Lung (tissue), 17 donors: ENCODE measurements at places on chromosomes 7 and 10. TPM values are rescaled to one million over a fixed set of nuclear protein-coding genes. Genes with fewer than 3 reads are reported as not detected.

The SLC39A12 gene
- 0.03 TPM for polyA plus RNA-seq

DNA sequence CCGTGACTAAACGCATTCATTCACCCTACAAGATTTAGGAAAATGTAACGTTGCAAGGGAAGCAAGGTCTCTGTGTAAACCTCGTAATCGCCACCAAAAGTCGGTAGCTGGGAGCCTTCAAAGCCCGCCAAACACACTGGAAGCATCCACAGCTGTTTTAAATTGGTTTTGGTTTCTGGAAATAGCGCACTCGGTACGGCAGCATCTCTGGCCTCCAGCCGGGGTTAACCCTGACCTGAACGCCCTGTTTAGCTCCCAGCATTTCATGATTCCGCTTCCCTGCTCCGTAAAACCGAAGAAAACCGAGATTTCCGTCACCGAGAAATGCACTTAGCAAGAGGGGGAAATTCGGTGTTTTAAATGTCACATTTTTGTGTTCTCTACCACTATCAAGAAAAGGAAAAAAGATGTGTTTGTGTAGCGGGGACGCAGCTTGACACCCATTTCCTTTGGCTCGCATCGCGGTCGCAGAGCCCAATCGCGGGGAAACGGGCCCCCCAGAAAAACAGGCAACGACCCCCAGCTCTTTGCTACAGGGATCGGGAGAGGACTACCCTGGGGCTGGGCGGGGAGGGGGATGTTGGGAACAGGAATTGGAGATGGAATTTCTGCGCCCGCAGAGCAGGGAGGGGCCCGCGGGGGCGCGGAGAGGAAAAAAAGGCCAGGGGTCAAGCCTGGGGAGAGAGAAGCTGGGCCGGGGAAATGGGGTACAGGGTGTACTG, 646 bp downstream of the SGCE start:
- peak; percentile 51 for DNase-seq

DNA sequence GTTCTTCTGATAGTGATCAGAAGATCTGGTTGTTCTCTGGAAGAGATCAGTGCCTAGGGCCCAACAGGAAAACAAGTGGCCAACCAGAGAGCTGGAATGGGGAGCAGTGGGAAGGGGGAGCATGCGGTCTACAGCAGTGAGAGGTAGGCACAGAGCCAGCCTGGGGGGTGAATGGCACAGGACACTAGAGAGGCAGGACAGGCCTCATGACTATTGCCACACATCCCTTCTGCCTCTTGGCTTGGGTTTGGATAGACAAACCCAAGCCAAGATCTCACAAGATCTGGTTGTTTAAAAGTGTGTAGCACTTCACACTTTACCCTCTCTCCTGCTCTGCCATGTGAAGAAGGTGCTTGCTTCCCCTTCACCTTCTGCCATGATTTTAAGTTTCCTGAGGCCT, 224.4 kb downstream of the ARHGAP12 start:
- no peak for DNase-seq

- DNase-seq = no peak
These were observed 21.0 kb downstream of the DOCK4 start for GRCh38 chr7:112185005-112185834.

DNA sequence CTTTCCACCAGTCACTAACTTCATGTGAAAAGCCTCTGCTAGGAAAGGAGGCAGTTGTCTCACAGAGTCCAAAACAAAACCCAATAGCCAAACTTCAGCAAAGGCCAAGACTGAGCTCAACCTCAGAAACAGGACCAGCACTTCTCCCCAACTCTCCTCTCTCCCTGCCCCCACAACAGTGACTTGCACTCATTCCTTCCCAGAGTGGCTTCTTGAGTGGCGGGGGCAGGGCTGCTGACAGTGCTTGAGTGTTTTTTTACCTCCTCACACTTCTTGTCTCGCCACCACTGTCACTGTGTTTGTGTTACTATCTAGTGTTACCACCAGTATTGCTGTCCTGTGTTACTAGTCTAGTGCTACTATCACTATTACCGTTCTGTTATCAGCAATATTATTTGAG, 206.8 kb downstream of the KLF6 start:
- DNase-seq = no peak

The NAT16 gene
- polyA plus RNA-seq = 0.01 TPM

DNA sequence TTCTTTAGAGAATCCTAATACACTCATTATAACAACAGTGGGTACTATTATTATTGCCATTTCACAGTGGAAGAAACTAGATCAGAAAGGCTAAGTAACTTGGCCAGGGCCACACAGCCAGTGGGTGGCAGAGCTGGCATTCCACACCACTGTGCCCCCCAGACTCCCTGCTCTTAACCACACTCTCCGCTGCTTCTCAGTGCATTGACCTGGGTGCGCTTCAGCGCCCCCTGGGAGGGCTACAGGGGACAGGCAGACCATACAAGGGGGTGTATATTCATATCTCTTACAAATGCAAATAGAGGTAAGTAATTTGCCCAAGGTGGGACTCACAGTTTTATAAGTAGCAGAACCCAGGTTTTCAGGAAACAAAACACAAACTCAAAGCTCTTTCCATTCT, 77.0 kb upstream of the NMT2 start:
- no peak for DNase-seq

The IFIT1 gene
- polyA plus RNA-seq = 13.1 TPM

DNA sequence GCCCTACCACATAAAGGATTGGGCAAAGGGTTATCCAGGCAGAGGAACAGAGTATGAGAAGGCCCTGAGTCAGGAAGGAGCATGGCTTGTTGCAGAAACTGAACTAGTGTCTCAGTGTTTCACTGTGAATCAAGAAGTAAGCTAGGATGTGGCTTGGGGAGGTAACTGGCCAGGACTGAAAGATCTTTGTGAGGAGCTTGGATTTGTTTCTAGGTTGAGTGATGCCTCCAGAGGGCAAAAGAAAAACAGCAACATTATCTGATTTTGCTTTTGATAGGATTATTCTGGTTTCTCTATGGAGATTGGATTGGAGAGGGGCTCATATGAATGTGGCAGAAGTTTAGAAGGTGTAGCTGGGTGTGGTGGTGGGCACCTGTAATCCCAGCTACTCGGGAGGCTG, 137.9 kb upstream of the HDAC9 start:
- no peak for DNase-seq

GRCh38 chr10:102394801-102395399, 605 bp upstream of the NFKB2 start:
- peak; percentile 63 for DNase-seq

The ASB10 gene
- not detected for polyA plus RNA-seq

- no peak for DNase-seq
These were observed 279.5 kb upstream of the AKR1E2 start for GRCh38 chr10:4546500-4546899.

GRCh38 chr7:80478683-80479082, 33.2 kb downstream of the GNAT3 start:
- no peak for DNase-seq

GRCh38 chr7:36708767-36709166, 15.5 kb downstream of the AOAH start:
- no peak for DNase-seq

The KCNH2 gene
- polyA plus RNA-seq = 0.43 TPM

The IFIT5 gene
- 13.5 TPM for polyA plus RNA-seq

DNA sequence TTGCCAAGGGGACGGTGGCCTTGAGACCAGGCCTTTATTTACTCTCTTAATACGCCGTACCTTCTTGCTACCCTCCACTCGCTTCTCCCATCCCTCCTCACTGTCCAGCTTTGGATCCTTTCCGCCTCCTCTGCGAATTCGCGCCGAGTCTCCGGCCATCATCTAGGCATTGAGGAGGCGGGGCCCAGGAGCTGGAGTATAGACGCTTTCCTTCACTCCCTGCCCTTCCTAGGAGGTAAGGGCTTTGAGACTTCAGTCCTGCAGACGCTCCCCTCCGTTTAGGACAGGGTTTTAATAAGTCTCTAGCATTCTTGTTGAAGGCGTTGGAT, 538 bp downstream of the TFAM start:
- peak; percentile 21 for DNase-seq

DNA sequence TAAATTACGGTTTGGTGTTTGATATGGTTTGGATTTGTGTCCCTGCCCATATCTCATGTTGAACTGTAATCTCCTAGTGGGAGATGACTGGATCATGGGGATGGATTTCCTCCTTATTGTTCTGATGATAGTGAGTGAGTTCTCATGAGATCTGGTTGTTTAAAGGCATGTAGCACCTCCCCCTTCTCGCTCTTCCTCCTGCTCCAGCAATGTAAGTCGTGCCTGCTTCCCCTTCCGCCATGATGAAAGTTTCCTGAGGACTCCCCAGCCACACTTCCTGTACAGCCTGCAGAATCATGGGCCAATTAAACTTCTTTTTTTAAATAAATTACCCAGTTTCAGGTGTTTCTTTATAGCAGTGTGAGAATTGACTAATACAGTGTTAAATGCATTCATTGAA, 116.6 kb downstream of the DOCK4 start:
- DNase-seq = no peak

DNA sequence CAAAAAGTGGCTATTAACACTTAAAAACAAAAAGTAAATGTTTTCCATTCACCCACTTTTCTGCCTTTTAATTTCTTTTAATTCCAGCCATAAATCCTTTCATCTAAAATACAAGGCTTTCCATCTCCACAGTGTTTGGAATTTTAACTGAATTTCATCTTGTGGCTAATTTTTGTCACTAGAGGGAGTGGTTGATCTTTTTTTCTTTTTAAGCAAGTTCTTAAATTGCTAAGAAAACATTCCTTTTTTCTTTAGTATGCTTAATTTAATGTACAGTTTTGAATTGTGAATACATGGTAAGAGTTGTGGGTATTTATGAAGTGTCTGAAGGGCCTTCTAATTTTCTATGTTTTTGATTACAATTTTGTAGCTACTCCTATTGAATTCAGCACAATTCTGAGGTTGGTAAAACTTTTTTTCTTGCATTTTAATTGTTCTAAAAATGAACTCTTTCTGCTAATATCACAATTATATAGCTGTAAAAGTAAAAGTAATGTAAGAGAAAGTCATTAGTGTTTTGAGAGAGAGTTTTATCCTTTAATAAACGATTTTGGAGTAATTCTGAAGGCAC, 54.9 kb upstream of the ANK3 start:
- DNase-seq = peak; percentile 64

The HHEX gene
- 15.3 TPM for polyA plus RNA-seq

The SLC13A4 gene
- polyA plus RNA-seq = 0.18 TPM

- DNase-seq = no peak
These were observed 35.8 kb downstream of the PRF1 start for GRCh38 chr10:70566515-70567290.

The GPR26 gene
- not detected for polyA plus RNA-seq

The NYAP1 gene
- 0.32 TPM for polyA plus RNA-seq

DNA sequence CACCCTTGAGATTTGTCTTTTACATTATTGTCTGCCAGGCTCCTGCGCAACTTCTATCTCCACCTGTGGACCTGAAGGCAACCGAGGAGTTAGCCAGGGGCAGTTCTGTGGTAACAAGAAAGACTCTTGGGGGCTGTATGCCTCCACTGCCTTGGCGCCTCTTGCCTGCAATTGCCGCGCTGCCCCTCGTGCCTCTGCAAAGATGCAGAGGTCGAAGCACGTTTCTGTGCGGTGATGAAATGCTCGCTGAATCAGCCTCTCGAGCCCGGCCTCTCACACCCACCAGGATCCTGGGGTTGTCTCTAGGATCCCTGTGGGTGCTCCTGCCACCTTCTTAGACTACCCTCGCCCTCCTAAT, 486 bp upstream of the LHFPL3 start:
- no peak for DNase-seq

DNA sequence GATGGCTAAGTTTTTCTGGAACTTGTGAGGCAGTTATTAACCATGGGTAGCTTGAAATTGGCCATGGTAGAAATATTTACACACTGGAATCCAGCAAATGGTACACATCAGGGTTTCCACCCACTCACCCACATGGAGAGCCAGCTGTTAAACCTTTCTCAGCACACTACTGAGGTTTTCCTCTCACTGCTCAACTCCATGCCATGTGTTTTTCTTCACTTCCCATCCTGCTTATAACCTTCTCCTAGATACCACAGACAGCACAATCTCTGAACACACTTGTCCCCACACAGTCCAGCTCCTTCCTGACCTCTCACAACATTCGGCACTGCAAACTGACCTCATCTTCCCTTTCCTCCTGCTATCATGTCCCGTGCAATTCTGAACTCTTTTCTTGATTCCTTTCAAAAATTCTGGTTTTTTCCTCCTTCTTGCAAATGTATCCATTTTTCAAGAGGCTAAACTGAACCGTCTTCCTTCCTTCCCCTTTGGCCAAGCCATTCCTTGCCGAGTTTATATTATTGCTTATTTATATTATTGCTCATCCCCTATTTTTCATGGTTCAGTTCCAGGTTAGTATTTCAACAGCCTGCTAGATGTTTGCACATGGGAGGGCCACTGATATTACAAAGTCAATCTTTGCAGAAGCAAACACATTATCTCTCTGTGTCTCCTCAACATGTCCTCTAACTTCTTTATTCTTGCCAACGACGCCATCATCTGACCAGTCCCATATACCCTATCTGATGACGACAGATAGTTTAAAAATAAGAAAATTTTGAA, 606.4 kb downstream of the SORCS1 start:
- peak; percentile 42 for DNase-seq

- DNase-seq = no peak
These were observed 40.4 kb downstream of the CAMK2B start for GRCh38 chr7:44284881-44285541.

The EPO gene
- polyA plus RNA-seq = not detected

The SAMD9L gene
- polyA plus RNA-seq = 15.7 TPM

The SPDYE16 gene
- 0.14 TPM for polyA plus RNA-seq

DNA sequence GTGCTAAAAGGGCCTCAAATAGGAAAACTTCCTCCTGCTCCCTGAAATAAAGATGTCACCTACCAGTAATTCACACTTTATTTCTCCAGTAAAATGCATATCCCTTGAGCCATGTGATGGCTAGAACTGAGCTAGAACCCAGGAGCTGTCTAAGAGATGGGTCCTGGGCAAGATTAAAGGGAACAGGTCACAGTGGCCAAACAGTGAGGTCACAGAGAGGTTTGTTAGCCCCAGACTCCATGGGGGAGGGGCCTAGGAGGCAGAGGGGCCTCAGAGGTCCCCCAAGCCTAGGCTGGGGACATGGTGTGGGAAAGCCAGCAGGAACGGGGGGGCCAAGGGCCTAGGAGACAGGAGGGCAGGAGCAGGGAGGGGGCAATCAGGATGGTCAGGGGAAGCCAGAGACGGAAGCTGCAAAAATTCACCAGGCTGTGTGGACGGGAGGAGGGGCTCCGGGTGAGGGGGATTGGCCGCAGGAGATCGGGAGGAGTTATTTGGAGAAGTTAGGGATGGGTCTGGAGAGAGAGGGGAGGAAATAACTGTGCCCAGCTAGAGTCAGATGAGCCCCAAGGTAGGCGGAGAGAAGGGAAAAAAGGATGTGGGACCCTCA, 3.3 kb downstream of the FBXO24 start:
- peak; percentile 62 for DNase-seq

- peak; percentile 20 for DNase-seq
These were observed 12.5 kb downstream of the STN1 start for GRCh38 chr10:103905441-103905840.
